Activated T-helper 1 cell treated with anti-CD3 and anti-CD28 coated beads, Interleukin-12 subunit alpha, Interleukin-12 subunit beta, Interleukin-2, Interleukin-4 antibody, amounts not matched to agents 30 ng/mL and 10 ng/mL and 1 ng/mL, durations not matched to agents 14 hours and 24 hours and 36 hours (primary cell): ENCODE measurements at places on chromosomes 3 and 15.

GRCh38 chr15:95857124-95857757 is 473.3 kb upstream of the NR2F2 start:
- no peak for DNase-seq

DNA sequence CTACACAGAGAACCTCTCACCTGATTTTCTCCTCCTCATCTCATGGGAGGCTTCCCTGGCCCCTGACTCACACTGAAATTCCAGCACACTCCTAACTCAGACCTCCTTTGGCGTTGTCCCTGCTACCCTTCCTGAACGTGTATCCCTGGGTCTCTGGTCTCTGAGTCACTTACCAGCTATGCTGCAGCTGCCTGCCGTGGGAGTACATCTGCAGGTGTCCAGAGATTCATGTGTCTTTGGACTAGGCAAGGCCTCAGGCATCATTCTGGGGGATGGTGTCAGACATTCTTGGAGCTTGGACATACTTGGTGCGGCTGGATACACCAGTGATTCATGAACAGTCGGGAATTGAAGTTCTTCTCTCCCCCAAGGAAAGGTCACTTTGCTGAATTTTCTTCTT is 148.8 kb upstream of the TRIM42 start:
- no peak for DNase-seq

- DNase-seq, result no peak
Measured at GRCh38 chr3:46482632-46483350, 15.0 kb upstream of the RTP3 start.

GRCh38 chr15:99992611-99993231 is 259.5 kb upstream of the LYSMD4 start:
- DNase-seq, result no peak

- DNase-seq, result no peak
Measured at GRCh38 chr3:65194744-65195143, 506.9 kb upstream of the ADAMTS9 start.

DNA sequence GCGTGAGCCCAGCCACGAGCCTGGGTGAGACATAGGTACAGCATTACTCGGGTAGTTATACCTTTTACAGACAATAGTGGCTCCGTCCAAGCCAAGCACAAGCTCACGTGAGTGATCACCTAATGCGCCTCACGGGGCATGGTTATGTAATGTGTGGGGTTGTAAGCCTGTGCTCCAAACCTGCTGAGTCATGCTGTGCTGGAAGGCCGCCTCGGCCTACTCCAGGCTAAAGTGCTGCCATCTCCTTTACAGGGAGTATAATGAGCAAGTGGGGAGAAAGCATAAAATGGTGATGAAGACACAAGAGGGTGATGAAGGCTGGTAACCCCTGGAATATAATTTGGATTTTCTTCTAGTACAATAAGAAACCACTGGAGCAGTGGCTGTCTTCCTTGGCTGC is 175.8 kb upstream of the STT3B start:
- no peak for DNase-seq

DNA sequence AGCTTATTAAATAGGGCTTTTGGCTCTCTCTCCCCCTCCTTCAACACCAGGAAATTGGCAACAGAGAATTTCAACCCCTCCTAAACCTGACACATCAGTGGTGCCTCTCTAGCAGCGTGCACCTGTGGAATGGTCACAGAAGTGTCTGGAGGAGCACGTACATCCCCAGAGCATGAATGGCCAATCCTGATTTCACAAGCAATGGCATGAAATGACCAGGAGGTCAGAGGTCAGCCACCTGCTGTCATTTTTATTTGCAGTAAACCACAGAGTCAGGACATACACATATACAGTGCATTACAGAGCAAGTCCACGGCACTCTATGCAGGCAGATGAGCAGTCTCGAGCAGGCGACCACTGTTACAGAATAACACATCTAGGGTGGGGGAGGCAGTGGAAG is 25.1 kb upstream of the ETV5 start:
- DNase-seq, result no peak

DNA sequence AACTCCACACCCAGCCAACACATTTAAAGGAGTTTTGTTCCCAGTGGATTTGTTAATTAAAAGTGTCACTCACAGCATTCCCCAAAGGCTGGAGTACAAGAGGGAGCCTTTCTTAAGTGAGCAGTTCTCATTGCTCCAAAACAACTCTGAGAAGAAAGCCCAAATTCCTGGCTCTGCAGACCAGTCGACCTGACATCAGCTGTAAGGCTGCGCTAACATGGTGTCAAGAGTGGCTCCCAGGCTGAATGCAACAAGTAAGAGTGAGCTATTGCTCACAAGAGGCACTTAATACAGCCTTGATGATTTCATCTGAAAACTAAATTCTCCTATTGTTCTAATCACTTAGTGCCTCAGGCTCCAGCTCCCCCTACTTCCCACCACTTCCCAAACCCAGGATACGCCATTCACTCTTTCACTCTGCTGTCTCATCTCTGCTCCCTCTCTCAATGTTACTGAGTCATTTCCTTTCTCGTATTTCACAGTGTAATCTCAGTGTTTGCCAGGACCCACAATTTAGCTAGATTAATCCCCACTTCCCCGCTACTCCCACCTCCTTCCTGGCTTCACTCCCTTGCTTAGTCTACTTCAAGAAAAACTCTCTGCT is 81.8 kb downstream of the WWTR1 start:
- DNase-seq, result no peak
